ENCODE measurements at places on chromosomes 13 and 19. TPM values are rescaled to one million over a fixed set of nuclear protein-coding genes. Genes with fewer than 3 reads are reported as not detected.

GRCh38 chr19:41479757-41480191, 36.8 kb downstream of the ERICH4 start:
- no peak for DNase-seq

GRCh38 chr13:94660695-94661326, 51.5 kb downstream of the SOX21 start:
- DNase-seq: no peak

GRCh38 chr19:8457827-8458226, 13.1 kb downstream of the HNRNPM start:
- no peak for DNase-seq

DNA sequence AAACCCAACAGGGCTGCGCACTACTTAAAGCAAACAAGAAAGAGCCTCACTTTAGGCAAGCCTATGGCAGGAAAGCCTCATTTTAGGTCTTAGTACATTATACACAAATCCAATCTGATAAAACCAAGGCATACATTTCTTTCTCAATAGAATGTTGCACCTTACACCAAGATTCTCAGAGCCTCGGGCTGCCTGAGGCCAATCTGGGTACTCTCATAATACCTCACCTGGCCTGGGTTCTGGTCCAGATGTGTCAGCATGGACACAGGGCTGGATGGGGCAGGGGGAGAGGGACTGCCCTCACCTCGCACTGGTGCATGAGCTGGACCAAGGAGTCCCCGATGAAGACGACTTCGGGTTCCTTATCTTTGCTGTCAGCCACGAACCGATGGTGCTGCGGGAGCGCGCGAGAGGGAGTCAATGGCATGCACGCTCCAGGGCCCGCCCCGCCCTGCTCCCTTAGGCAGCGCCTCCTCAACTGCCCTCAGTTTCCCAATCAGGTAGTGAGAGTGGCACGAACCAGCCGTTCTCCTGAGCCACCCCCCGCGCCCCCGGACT, at the start of gene PRR19:
PRR19 (plus strand) TSS at position 487 of the 558 bp plus-strand sequence. CDS start 7,453 bp downstream, outside the sequence.
- DNase-seq: no peak

DNA sequence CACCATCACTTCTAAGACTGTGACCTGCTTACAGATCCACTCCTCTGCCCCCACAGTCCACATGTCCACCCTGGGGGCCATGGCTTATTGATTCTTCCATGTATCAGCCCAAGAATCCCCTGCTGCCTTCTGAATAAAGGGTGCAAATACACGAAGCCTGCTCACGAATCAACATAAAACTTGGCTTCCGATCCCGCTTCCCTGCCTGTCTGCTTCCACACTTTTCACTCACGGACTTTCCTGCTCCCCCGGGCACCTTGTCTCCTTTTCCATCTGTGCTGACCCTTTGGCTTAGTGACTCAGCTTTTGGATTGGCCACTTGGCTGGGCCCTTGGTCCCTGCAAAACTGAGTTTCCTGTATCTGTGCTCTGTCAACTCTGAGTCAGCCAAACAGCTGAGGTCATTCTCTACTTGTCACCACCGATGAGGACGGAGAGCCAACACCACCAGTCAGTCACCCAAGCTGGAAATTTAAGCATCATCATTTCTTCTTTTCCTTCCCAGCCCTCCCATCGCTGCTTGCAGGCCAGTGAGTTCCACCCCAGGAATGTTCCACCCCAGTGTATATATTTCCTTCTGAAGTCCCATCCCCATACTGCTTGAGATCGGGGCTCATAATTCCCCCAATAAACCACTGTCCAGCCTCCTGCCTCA, 11.4 kb upstream of the USP12 start:
- DNase-seq: peak; percentile 81

DNA sequence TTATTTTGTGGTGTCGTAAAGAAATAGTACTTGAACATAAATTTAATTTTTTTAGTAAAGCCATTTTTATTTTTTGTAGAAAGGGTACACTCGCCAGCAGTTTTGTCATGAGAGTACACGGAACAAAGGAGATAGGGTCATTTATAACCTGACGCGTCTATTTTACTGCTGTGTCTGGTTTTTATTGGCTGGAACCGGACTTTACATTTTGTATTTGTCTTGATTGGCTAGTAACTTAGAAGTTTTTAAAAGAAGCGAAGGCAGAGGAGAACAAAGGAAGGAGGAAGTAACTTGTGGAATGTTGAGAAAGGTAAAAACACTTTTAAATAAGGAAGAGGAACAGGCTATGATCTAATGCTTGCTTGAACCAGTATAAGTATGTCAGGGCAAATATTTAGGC, 43.5 kb downstream of the TRPM4 start:
- no peak for DNase-seq

The ACER1 gene
- not detected for total RNA-seq

The SMIM17 gene
- 0.28 TPM for total RNA-seq

The ANKRD10 gene
- total RNA-seq: 76.8 TPM

The PABPC3 gene
- total RNA-seq: 0.18 TPM

The C19orf85 gene
- not detected for total RNA-seq

The ZNF225 gene
- total RNA-seq: 3.5 TPM

The SEMA6B gene
- total RNA-seq: 5.7 TPM

All from Panc1 (cell line).